ENCODE measurements at places on chromosomes 6 and 20.

GRCh38 chr6:160949531-160949930, 42.0 kb upstream of the MAP3K4 start:
- DNase-seq = no peak

DNA sequence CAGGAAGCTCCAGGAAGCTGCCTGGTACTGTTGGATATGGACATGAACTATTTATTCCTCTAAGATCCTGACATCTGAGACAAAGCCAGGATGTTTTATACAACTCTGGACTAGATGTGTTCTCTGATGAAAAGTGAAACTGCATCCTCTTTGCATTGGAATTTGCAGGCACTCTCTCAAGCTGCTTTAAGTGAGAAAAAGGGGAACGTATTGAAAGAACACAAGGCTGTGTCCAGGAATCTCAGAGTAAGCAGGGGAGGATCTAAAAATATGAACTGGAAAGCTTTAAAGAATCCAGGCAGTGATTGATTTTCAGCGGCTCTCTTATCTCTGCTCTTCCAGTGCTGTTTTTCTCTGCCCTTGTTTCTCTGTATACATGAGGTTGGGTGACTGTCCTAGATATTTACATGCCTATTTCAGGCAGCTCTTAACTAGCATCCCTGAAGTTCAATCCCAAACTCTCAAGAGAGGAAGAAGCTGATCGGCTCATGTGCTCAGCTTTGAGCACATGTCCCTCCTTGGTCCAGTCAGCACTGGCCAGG, 193.8 kb downstream of the PLCB4 start:
- DNase-seq = no peak

GRCh38 chr6:41199552-41200246, 1.2 kb downstream of the TREML2 start:
- no peak for DNase-seq

DNA sequence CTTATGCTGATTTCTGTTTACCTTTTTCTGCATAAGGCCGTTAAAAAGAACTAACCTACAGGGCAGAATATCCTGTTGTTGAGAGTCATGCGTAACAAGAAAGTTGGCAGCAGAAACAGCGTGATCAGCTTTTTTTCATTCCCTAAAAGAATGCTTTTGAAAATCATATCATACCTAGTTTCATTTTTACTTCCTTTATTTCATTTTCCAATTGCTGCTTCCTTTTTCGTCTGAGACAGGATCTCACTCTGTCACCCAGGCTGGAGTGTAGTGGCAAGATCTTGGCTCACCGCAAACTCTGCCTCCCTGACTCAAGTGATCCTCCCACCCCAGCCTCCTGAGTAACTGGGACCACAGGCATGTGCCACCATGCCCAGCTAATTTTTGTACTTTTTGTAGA, 4.1 kb downstream of the CALHM6 start:
- DNase-seq = no peak

- no peak for DNase-seq
Observed at GRCh38 chr20:40276301-40276700, 412.7 kb downstream of the MAFB start.

GRCh38 chr20:1486566-1486965, 4.7 kb downstream of the SIRPB2 start:
- DNase-seq = no peak

DNA sequence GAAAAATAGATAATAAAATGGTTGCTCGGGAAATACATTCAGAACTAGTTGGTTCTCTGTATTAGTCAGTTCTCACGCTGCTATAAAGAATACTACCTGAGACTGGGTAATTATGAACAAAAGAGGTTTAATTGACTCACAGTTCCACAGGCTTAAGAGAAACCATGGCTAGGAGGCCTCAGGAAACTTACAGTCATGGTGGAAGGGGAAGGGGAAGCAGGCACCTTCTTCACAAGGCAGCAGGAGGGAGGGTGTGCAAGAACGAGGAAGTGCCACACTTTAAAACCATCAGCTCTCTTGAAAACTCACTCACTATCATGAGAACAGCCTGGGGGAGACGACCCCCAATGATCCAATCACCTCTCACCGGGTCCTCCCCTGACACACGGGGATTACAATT, 24.2 kb upstream of the SNX9 start:
- DNase-seq = no peak

Measured in T-cell (primary cell).